ENCODE measurements at places on chromosomes 2 and 18.
A peak's percentile ranks its signal among the peaks of the same experiment; 100 is the strongest.

- no peak for DNase-seq
Measured at GRCh38 chr2:217953531-217953932, 49.3 kb downstream of the TNS1 start.

- DNase-seq: no peak
Measured at GRCh38 chr18:67608615-67609273, 92.2 kb upstream of the DSEL start.

DNA sequence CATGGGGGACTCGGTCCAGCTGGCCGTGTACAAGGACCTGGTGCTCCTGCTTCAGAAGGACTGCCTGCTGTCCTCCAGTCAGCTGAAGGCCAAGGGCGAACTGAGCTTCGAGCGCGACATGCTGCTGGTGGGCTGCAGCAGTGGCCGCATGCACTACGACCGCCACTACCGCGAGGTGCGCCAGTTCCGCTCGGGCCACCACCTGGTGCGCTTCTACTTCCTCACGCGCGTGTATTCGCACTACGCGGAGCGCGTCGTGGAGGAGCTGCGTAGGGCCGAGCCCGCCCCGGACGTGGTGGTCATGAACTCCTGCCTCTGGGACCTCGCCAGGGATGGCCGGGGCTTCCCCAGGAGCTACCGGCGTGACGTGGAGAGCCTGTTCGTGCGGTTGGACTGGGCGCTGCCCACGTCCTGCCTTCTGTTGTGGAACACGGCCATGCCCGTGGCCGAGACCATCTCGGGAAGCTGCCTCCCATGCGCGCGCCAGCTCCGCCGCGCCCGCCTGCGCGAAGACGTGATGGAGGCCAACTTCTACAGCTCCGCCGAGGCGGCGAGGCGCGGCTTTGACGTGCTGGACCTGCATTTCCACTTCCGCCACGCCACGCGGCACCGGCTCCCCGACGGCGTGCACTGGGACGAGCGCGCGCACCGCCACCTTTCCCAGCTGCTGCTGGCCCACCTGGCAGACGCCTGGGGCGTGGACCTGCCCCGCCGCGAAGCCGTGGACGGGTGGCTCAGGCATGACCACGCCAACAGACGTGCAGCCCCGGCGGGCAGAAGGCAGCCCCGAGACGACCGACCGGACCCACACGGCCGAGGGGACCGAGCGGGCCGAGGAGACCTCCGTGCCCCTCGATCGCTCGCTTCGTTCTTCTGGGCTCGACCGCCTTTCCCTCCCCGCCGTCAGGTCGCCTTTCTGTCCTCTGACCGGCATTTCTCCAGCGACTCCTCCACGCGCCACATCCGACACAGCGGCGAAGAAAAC, 293.9 kb upstream of the ERBB4 start:
- DNase-seq: no peak

- peak; percentile 29 for DNase-seq
Measured at GRCh38 chr2:17752892-17753802, 463 bp downstream of the SMC6 start.

GRCh38 chr2:10709290-10709939, 12.0 kb upstream of the ATP6V1C2 start:
- DNase-seq: peak; percentile 41

GRCh38 chr2:227529871-227530270, 57.9 kb downstream of the AGFG1 start:
- DNase-seq: no peak

GRCh38 chr18:23049698-23050373, 85.4 kb upstream of the CABLES1 start:
- no peak for DNase-seq

- no peak for DNase-seq
Measured at GRCh38 chr2:151765760-151766410, 31.6 kb upstream of the NEB start.

DNA sequence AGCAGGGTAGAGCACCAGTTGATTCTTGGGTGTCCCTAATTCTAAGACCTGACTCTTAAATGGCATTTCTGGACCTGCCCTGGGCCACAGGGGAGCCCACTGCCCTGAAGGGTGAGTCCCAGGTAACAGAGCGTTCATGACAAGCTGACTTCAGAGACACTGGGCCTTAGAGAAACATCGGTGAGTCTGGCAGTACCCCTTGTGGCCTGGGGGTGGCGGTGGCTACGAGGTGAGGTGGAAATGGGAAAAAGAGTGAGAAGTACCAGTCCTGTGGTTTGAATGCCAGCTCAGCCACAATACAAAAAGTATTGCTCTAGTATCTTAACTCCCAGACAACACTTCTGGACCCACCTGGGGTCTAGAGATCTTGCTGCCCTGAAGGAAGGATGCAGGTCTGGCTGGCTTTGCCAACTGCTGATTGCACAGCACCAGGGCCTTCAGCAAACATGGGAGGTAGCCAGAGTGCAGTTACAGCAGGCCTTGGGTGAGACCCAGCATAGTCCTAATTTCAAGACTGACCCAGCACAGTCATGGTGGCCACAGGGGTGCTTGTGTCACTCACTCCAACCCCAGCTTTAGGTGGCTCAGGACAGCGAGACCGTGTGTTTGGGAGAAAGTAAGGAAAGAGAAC, 44.5 kb downstream of the USP34 start:
- peak; percentile 43 for DNase-seq

- no peak for DNase-seq
Measured at GRCh38 chr2:28102455-28102874, 211.9 kb downstream of the BABAM2 start.

DNA sequence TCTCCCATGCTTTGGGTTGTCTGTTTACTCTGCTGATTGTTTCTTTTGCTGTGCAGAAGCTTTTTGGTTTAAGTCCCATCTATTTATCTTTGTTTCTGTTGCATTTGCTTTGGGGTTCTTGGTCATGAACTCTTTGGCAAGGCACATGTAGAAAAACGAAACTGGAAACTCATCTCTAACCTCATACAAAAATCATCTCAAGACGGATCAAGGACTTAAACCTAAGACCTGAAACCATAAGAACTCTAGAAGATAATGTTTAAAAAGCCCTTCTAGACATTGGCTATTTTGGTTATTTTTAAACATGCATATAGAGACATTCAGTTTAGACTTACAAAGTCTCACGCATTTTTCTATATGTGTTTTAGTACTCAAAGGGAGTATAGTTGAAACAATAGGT, 1164.3 kb upstream of the GYPC start:
- DNase-seq: no peak

DNA sequence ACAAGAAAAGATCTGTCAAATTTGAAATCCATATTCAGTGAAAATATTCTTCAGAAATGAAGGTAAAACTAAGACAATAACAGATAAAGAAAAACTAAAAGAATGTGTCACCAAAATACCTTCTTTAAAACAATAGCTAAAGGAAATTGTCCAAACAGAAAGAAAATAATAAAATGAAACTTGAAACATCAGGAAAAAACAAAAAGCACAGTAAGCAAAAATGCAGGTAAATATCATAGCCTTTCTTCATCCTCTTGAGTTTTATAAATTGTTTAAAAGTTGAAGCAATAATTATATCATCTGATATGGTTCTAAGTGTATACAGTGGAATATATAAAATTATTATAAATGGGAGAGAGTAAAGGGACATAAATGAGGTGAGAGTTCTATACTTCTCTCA, 103.8 kb upstream of the PDE1A start:
- DNase-seq: no peak

DNA sequence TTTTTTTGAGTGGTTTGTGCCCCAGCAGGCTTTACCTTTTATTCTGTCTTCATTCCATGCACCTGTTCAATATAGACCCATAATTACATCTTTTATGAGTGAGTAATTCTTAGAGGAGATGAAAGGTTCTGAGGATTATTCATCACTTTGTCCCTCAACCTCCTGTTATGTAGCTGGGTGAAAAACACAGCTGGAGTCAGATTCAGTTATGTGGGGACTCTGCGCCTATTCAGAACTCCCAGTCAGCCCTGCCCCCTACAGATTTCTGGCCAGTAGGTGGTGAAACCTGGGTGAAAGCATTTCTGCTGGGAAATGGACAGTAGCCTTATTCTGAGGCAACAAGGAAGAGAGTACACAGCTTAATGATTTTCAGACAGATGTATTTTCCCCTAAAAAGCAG, 107.8 kb downstream of the MGAT5 start:
- no peak for DNase-seq

DNA sequence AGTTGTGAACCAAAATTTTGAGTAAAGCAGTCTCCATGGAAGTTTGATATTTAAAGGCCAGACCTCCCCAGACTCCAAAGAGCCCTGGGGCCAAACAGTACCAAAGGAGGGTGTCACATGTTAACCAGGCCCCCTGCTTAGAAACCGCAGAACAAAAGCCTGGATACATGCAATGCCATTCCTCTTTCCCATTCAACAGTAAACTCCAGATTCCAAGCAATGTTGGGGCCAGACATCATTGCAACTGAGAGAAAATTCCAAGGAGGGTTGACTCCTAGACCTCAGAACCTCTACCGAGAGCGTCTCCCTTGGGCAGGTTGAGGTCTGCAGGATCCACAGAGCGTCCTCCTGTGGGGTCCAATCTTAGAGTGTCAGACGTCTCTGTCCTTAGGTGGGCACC, 404.4 kb upstream of the SYT4 start:
- no peak for DNase-seq

All from HuH-7.5 (cell line).